ENCODE measurements at places on chromosomes 13 and 19.

- DNase-seq: no peak
Observed at GRCh38 chr13:77002590-77003190, 10.8 kb downstream of the CLN5 start.

GRCh38 chr19:55251341-55252081 is 7.3 kb downstream of the PPP6R1 start:
- DNase-seq: peak; percentile 68

DNA sequence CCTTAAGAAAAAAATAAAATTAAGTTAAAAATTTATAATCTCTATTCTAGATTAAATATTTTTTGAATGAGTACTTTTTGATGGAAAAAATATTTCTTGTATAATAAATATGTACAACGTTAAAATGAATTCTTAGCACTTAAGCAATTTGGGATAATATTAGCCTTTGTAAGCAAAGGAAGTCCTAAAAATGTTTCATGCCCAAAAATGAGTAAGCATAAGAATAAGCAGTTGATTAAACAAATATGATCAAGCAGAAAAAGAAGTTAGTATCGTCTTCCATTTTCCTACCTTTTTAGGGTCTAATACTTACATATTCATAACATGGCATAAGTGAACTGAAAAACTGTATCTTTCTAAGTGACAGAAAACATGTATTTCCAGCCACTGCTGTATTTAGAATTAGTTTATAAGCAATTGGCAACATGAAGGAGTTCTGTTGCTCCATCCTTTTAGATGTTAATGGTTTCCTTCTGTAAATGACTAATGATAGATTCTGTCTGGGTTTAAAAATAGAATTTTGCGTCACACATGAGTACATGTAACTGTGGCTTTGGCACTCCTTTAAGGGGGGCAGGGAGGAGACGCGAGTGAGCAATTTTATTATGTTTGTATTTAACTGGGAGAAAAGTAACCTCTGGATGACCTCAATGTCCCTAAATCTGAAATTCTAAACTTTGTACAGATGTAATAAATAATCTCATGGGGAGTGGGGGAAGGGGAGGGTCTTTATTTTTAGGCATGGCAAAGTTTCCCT is 237.4 kb downstream of the RGCC start:
- DNase-seq: peak; percentile 48

- peak; percentile 56 for DNase-seq
Observed at GRCh38 chr19:40217027-40217810, 965 bp downstream of the TTC9B start.

GRCh38 chr19:48044561-48044960 is 682 bp upstream of the CABP5 start:
- DNase-seq: no peak

GRCh38 chr19:11136400-11137101 is 19.0 kb downstream of the SPC24 start:
- DNase-seq: no peak
